ENCODE measurements at places on chromosomes 1 and 21. TPM values are rescaled to one million over a fixed set of nuclear protein-coding genes. Genes with fewer than 3 reads are reported as not detected.

DNA sequence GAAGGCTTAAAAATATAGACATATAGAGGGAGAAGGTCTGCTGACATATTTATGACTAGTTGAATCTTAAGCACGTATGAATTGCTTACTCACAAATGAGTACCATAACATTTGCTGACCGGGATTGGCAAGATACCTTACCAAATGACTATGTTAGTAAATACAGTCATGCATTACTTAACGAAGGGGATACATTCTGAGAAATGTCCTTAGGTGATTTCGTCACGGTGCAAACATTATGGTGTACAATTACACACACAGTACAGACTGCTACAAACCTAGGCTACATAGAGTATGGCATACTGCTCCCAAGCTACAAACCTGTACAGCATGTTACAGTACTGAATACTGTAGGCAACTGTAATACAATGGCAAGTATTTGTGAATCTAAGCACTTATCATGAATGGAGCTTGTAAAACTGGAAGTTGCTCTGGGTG, 19.4 kb upstream of the UBE2U start:
- H3K27me3 ChIP-seq, result no peaks in the 10 kb centered on the region
- DNase-seq, result no peak
- no peak overlapping the region for H3K4me3 ChIP-seq
- peaks cover 1% of the 10 kb centered on the region for H3K36me3 ChIP-seq

The NRAS gene
- polyA plus RNA-seq, result 24.5 TPM

GRCh38 chr1:8524627-8525157, 206.8 kb downstream of the SLC45A1 start:
- H3K27ac ChIP-seq, result no peak overlapping the region
- peaks cover 11% of the 10 kb centered on the region for H3K4me1 ChIP-seq
- H3K4me3 ChIP-seq, result no peak overlapping the region
- DNase-seq, result no peak

GRCh38 chr1:90381598-90381997, 335.5 kb downstream of the BARHL2 start:
- H3K4me1 ChIP-seq, result 0 out of 2 replicates have a peak, but pooled peaks cover 1% of the 10 kb centered on the region
- no peaks in the 10 kb centered on the region for H3K27me3 ChIP-seq
- no peak for DNase-seq
- H3K4me3 ChIP-seq, result no peak overlapping the region
- no peaks in the 10 kb centered on the region for H3K36me3 ChIP-seq
